ENCODE measurements at places on chromosomes 2 and 18. TPM values are rescaled to one million over a fixed set of nuclear protein-coding genes. Genes with fewer than 3 reads are reported as not detected.

The ADGRF3 gene
- total RNA-seq, result 0.08 TPM

The DNAH6 gene
- 0.16 TPM for total RNA-seq

The UGT1A4 gene
- total RNA-seq, result not detected

The DSG1 gene
- 3.6 TPM for total RNA-seq

The POTEE gene
- 0.10 TPM for total RNA-seq

The CCDC121 gene
- 5.4 TPM for total RNA-seq

The CENPA gene
- total RNA-seq, result not detected

The NGEF gene
- total RNA-seq, result 1.6 TPM

DNA sequence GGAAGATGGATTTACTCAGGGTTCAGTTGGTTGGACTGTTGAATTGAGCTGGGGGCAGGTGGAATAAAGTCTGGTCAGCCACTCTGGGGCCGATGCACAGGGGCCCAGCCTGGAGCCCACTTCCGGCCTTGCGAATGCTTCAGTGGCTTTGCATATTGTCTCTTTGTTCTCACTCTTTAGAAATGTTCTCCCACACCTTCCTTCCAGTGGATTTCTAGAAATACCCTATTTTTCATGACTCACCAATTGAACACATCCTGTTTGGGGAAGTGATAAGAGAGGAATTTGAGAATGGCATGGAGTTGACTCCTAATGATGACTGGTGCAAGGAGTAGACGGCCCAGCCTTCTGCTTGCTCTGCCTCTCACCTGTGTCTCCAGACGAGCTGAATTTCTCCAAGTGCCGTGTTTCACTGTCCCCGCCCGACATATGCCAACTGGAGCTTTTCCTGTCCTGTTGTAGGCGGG, 28.1 kb downstream of the ASAP2 start:
- DNase-seq, result no peak

DNA sequence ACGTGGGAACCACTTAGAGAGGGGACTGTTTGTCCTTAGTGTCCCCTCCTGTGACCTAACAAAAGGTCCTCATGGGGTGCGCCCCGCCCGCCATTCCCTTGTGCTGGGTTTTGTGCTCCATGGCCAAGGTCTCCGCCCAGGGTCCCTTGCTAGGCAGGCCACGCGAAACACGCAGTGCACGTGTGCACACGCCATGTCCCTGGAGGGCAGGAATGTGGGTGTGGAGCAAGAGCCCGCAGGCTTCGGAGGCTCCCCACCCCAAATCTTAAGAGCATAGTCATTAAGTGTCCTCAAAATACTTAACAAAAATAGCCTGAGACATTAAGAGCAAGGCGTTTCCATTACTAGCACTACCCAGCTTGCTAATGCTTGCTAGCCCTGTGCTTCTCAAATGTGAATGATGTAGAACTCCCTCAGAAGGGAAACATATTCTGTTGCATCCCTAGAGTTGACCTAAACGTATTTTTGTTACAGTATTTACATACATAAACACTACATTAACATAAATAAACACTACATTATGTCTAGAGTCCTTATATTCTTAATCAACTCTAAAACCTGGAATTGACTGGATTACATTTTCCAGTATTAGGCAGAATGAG, 117.6 kb upstream of the APCDD1 start:
- no peak for DNase-seq

DNA sequence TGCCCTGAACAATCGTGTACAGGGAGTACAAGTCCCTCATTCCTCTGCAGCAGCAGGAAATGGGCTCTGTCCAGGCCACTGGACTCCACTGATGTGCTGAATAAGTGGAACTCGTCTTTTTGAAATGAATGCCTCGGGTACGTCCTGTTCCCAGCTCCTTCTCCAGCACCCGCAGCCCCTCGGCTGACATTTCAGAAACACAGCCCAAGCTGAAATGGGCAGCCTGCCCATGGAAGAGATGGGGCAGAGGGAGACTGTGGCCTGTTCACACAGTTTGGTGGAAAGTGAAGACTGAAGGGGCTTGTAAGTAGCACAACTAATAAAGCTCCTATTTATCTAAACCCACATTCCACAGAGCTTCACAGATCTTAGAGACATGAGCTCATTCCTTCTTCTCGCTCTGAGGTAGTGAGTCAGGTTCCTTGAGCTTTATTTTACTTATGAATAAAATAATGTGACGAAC, 498.6 kb downstream of the TXNL1 start:
- DNase-seq, result peak; percentile 29

GRCh38 chr2:6446938-6447608, 418.6 kb downstream of the CMPK2 start:
- DNase-seq, result no peak

GRCh38 chr2:183359867-183360266, 235.6 kb downstream of the NUP35 start:
- no peak for DNase-seq

DNA sequence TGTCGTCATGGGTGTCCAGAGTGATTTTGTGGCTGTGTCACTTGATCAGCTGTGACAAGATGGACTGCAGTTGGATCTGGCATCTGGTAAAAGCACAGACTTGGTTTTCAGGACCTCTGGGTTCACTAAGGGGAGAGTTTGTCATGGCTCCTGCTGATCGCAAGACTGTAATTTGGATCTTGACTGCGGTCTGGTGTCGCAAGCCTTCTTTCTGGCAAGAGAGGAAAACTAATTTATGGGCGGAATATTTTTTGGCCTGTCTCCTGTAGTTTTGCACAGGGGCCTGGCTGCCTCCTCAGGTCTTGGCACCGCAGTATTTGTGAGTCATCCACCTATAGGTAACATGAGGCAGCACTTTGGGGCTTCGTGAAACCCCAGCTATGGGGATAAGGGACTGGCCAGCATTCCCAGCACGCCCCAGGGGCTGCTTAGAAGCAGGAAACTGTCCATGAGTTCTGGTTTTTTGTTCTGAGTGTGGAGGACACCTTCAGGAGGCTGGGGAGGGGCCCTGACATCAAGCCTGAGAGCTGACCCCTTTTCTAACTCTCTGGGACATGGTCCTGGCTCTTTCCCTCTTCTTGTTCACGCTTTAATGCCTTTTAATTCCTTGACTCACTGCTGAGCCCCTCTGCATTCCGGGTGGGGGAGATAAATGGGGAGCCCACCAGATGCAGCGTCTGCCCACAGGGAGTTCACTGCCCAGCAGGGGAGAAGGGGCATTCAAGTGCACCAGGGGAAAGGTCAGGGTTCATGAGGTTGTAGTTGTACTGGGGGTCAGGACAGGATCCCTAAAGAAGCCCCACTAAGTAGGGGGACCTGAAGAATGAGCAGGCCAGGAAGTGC, 12.2 kb downstream of the SH3BP4 start:
- no peak for DNase-seq

DNA sequence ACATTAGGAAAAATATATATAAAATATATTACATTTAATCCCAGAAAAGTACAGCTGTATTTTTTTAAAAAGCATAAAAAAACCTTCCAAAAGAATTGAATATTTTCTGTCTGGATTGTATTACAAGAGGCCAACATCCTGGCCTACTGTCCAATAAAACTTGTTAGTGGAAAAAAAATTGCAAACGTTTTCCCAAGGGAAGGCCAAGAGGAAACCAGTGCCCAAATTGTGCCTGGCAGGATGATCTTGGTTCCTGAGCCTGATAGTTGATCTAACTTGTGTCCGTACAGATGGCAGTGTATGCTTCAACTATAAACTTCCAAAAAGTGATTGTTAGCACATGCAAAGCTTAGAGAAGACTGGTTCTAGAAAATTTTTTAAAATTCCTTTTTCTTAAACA, 90.6 kb upstream of the LPIN2 start:
- DNase-seq, result no peak

DNA sequence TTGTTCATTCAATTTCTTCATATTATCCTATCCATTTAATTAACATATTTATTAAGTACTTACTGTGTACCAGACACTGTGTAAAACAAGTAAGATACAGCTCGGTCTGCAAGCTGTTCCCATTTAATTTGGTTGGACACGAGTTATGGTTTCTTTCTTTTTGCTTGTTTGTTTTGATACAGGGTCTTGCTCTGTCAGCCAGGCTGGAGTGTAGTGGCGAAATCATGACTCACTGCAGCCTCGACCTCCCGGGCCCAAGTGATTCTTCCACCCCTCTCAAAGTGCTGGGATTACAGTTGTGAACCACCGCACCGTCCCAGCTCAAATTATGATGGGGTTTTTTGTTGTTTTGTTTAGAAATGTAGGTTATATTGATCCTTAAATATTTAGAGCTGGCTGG, 9.0 kb downstream of the CYBRD1 start:
- peak; percentile 42 for DNase-seq

DNA sequence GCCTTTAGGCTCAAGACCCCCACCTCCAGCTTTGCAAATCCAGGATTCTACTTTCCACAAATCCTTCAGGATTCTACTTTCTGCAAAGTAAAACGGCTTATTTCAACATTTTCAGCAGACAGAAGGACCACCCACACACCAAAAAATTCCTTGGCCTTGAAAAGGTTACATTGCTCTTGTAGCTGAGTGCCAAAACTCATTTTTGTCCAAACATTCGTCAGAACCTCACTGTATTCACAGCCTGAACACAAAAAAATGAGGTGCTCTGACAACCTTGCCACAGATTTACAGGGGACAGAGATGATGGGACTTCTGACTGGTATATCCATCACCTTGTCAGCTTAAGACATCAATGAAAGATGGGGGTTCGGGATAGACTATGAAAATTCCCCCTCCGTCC, 63.0 kb upstream of the COX7A2L start:
- DNase-seq, result no peak

DNA sequence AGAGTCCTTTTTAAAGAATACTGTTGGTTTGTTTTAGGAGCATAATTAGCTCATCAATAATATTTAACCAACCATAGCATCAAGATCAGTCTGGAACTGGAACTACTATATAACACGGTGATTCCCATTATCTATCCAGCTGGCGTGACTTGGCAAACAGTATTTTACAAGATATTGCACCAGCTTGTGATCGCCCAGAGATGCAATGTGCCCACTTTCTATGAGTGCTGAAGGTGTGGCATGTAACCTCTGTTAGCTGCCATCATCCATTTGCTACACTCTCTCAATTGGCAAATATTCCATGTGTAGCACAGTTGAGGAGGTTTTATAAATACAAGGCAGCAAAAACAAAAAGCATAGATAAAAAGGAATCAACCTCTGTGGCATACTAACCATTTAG, 64.9 kb downstream of the FIGN start:
- DNase-seq, result no peak

GRCh38 chr2:9236045-9236344, 29.4 kb downstream of the ASAP2 start:
- DNase-seq, result no peak

- DNase-seq, result no peak
Measured at GRCh38 chr2:222281506-222281905, 17.3 kb downstream of the PAX3 start.

- DNase-seq, result peak; percentile 68
Measured at GRCh38 chr2:29920130-29920577, 1.2 kb downstream of the ALK start.

DNA sequence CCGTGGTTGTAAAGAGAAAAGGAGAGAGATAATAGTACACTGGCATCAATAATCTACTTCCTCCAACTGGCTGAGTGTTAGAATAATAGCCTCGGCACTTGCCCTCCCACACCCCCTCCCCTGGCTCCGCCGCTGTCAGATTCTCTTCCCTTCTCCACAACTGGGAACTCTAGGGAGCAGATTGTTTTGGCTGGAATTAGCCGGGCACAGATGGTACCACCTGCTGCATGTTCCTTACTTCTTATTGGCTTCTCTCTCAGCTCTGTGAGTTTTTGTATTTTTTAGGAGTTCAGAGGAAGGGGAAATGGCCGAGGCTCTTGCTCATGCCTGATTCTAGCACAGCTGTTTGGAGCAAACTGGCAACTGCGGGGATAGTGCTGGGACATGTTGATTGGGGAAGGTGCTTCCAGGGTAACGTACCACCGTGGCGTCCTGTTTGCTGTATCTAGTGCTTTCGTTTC, 140.0 kb downstream of the ZEB2 start:
- DNase-seq, result peak; percentile 36

DNA sequence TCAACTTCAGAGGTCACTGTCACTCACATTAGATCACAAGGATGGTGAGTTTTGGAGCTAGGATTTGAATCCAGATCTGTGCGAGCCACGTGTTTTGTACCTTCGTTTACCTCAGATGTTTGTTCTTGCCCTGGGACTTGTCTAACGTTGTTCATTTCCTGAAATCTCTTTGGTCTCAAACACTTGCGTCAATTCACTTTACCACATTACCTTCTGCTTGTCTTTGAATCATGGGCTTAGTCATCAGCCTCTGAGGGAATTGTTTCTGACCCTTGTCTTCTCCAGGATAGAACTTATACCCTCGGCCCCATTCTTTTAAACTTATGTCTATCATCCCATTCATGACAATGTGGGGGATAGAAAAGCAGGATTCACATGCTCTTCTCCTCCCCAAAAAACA, 282.7 kb downstream of the DCDC2C start:
- no peak for DNase-seq

DNA sequence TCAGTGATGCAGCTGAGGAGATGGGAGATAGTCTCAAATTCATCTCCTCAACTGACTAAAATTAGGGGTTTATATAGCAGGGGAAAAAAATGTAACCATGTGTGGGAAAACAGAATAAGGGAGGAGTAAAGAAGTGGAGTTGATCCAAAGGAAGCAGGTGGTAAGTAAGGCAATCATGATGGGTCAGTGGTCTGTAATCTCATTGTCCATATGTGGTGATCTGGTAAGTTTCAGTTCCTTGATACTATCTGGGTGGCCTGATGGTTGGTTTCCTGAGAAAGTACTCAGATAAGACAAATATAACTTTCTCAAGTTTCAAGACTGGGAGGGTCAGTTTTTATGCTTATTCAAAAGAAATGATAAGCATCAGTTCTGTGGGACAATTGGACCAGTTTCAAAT, 312.3 kb upstream of the KCNJ3 start:
- no peak for DNase-seq

GRCh38 chr2:240436683-240437550, 1.5 kb downstream of the GPC1 start:
- peak; percentile 39 for DNase-seq

All from left cardiac atrium (tissue), 4 donors.